NCI-H1048 (cell line): ENCODE measurements at places on chromosomes 3 and 15.

- DNase-seq, result no peak
These were observed 82.5 kb upstream of the PSMD6 start for GRCh38 chr3:64105816-64106215.

GRCh38 chr3:169980055-169980454 is 13.4 kb downstream of the SEC62 start:
- no peak for DNase-seq

GRCh38 chr15:88126695-88127431 is 129.7 kb downstream of the NTRK3 start:
- no peak for DNase-seq

- no peak for DNase-seq
These were observed 95.8 kb upstream of the SLC25A36 start for GRCh38 chr3:140845882-140846281.

DNA sequence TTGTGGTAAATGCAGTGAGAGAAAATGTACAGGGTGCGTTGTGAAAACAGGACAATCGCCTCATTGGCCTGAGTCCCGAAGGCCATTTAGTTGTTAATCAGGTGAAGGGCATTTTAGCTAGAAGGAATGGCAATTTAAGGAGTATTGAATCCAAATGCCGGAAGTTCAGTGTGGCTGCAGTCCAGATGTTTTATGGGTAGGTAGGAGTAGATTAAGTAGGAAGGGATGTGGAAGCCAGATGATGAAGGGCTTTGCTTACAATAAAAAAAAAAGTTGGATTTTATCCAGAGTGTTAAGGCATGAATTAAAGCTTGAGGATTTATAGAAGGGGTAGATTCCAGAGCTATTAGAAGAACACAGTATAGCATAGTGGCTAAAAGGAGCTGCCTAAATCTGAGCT is 572.7 kb downstream of the NLGN1 start:
- DNase-seq, result no peak

- no peak for DNase-seq
These were observed 43.9 kb downstream of the HEG1 start for GRCh38 chr3:125011941-125012340.

DNA sequence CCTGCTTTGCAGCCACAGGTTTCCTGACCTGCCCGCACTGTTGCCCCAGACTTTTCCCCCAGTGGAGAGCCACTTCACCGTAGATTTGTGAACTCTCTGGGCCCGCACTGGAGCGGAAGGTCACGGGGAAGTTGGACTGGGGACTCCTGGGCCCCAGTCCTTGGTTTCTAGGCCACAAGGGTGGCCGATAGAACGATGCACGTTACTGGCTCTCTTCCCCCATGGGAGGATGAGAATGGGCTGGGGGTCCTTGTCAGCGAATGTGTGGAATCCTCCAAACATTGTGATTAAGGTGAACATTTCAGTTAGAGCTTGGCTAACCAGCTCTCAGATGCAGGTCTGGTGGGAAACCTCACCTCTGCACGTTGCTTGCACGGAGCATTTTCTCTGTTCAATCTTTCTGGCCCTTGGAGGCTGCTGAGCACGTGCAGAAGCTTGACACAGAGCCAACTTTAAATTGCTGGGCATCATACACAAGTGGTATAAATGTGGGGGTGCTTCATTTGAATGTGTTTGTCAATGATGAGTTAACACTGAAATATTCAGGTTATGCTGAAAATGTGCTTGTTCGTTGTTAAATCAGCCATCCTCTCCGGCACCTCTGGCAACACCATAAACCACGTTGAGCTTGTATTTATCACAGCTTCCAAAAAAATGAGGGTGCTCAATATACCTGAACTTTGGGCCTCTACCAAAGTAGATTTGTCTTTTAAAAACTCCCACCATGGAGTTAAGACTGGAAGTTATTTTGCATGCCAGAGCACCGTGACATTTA is 976 bp downstream of the DIS3L start:
- DNase-seq, result peak; percentile 18

- no peak for DNase-seq
These were observed 92.4 kb downstream of the FNDC3B start for GRCh38 chr3:172131746-172132145.

GRCh38 chr3:161316006-161316689 is 55.2 kb downstream of the SPTSSB start:
- no peak for DNase-seq

DNA sequence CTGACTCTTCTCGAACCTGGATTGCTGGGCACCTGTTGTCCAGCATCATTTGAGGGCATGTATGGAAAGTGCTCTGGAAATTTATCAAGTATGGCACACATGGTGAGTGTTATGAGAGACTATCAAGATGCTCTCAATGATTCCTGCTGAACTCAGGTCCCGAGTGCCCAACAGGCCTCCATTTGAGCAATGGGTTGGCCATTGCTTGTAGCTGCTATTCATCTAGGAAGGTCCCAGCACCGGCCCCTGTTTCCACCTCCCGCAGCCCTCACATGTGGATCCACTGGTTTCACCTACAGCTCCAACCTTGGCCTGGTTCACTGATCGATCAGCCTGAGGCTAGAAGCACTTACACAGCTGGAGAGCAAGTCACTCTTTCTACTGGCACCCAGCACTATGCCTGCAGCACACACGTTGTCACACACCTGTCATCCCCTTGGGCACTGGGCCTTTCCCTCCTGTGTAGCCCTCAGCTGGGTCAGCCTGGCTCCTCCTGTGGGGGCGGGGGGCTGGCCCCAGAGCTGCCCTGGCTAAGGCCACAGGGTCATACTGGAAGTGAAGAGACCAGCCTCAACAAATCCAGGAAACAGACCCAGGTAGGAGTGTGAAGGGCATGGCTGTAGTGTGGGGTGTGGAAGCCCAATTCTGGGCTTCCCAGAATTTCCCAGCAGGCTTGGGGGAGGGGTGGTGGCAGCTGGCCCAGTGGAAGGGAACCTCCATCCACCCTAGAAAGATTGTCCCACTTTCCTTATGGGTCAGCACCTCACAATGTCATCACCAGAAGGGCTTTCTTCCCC is 41.7 kb upstream of the SMAD3 start:
- no peak for DNase-seq
